ENCODE measurements at places on chromosomes 5 and 9.

- no peaks in the 10 kb centered on the region for H3K4me1 ChIP-seq
- H3K4me3 ChIP-seq, result no peak overlapping the region
- no peak for DNase-seq
- H3K36me3 ChIP-seq, result no peaks in the 10 kb centered on the region
- H3K27me3 ChIP-seq, result no peaks in the 10 kb centered on the region
- H3K27ac ChIP-seq, result no peak overlapping the region
Observed at GRCh38 chr5:137335493-137335892, 163.6 kb downstream of the SPOCK1 start.

DNA sequence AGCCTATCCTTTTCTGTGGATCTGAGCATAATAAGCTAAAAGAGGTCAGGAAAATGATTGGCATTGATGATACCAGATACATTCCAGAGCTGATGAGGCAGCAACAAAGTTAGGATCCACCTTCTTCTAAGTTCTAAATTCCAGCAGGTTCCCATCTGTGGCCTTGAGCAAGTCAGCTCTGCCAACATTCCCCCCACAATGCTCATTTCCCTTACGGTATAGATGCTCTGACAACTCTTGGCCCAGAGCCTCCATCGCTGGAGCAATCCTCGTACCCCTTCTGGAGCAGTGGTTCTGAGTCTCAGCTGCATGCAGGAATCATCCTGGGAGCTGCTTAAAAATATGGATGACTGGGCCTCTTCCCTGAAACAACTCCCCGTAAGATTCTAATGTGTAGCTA lies 78.1 kb downstream of the MED27 start:
- no peaks in the 10 kb centered on the region for H3K27me3 ChIP-seq
- H3K4me3 ChIP-seq, result no peak overlapping the region
- H3K4me1 ChIP-seq, result peaks cover 7% of the 10 kb centered on the region

- H3K4me1 ChIP-seq, result no peaks in the 10 kb centered on the region
- no peaks in the 10 kb centered on the region for H3K27me3 ChIP-seq
- no peak for DNase-seq
- no peak overlapping the region for H3K4me3 ChIP-seq
- H3K27ac ChIP-seq, result no peak overlapping the region
Observed at GRCh38 chr5:150142959-150143349, 12.7 kb downstream of the PDGFRB start.

- H3K4me3 ChIP-seq, result no peak overlapping the region
- no peaks in the 10 kb centered on the region for H3K27me3 ChIP-seq
- H3K36me3 ChIP-seq, result no peaks in the 10 kb centered on the region
- H3K27ac ChIP-seq, result no peak overlapping the region
Observed at GRCh38 chr5:67081261-67081660, 115.3 kb downstream of the CD180 start.

GRCh38 chr9:19934301-19934871 lies 145.5 kb upstream of the SLC24A2 start:
- H3K4me3 ChIP-seq, result peak overlapping the region; percentile 52
- no peaks in the 10 kb centered on the region for H3K4me1 ChIP-seq
- no peaks in the 10 kb centered on the region for H3K27me3 ChIP-seq
- H3K36me3 ChIP-seq, result no peaks in the 10 kb centered on the region
- H3K27ac ChIP-seq, result no peak overlapping the region

GRCh38 chr5:31477971-31478370 lies 53.9 kb downstream of the DROSHA start:
- no peaks in the 10 kb centered on the region for H3K27me3 ChIP-seq
- no peak overlapping the region for H3K4me3 ChIP-seq
- no peak for DNase-seq
- H3K36me3 ChIP-seq, result no peaks in the 10 kb centered on the region
- no peak overlapping the region for H3K27ac ChIP-seq
- no peaks in the 10 kb centered on the region for H3K4me1 ChIP-seq

DNA sequence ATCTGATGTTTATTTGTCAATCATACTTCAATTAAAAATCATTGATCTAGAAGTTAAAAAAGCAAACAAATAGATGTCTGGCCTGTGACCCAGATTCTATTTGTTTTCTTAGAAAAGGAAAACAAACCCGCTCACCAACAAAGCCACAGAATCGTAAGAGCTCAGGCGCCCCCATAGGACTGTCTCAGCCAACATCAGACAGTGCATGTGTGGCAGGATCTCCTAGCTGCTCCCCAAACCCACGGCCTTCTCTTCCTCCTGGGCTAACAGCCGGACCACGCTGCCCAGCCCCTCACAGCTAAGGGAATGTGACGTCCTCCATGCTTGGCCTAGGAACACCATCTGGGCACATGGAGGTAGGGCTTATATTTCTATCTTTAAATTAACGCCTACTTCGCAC lies 19.4 kb downstream of the OR2Y1 start:
- no peak overlapping the region for H3K4me3 ChIP-seq
- no peaks in the 10 kb centered on the region for H3K27me3 ChIP-seq
- H3K36me3 ChIP-seq, result no peaks in the 10 kb centered on the region
- no peak for DNase-seq
- no peak overlapping the region for H3K27ac ChIP-seq

GRCh38 chr9:123269281-123269680 lies 895 bp upstream of the STRBP start:
- H3K4me3 ChIP-seq, result peak overlapping the region; percentile 30
- H3K27me3 ChIP-seq, result no peaks in the 10 kb centered on the region
- no peak for DNase-seq
- peak overlapping the region; percentile 78 for H3K27ac ChIP-seq
- no peaks in the 10 kb centered on the region for H3K36me3 ChIP-seq
- no peaks in the 10 kb centered on the region for H3K4me1 ChIP-seq

- DNase-seq, result no peak
- no peaks in the 10 kb centered on the region for H3K36me3 ChIP-seq
- no peak overlapping the region for H3K4me3 ChIP-seq
- H3K27me3 ChIP-seq, result no peaks in the 10 kb centered on the region
Observed at GRCh38 chr5:142065273-142065672, 43.3 kb upstream of the NDFIP1 start.

DNA sequence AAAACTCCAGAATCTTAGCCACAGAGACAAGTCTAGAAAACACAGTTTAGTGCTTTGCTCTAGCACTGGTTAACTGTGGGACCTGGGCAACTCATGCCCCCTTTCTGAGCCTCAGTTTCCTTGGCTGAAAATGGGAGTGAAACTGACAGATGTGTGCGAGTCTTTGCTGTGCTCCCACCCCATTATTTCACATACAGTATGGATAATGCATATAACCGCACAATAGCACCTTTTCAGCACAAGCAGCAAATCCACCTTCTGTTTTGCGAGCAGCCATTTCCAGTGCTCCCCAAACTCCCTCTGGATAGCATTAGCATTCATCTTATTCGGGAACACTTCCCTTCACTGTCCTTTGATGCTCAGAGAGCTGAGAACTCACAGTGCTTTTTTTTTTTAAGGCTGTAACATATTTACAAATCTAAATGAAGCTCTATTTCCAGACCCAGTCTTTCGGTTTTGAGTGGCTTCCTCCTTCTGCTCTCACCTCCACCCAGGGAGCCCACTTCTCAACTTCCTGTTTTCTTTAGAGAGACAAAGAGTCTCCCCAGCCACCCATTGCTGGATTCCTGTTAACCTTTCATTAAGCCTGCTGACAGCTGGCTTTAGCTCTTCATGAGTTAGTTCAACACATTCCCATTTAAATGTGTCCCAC lies 49.2 kb downstream of the TIMD4 start:
- DNase-seq, result no peak
- no peak overlapping the region for H3K27ac ChIP-seq
- no peaks in the 10 kb centered on the region for H3K36me3 ChIP-seq
- H3K27me3 ChIP-seq, result no peaks in the 10 kb centered on the region
- no peak overlapping the region for H3K4me3 ChIP-seq

GRCh38 chr9:134205672-134206310 lies 41.4 kb upstream of the RNU6ATAC start:
- H3K27ac ChIP-seq, result no peak overlapping the region
- no peaks in the 10 kb centered on the region for H3K36me3 ChIP-seq
- H3K27me3 ChIP-seq, result no peaks in the 10 kb centered on the region
- no peak overlapping the region for H3K4me3 ChIP-seq
- no peak for DNase-seq

GRCh38 chr5:72464071-72464470 lies 43.1 kb downstream of the ZNF366 start:
- no peaks in the 10 kb centered on the region for H3K36me3 ChIP-seq
- H3K4me3 ChIP-seq, result no peak overlapping the region
- no peak overlapping the region for H3K27ac ChIP-seq
- H3K27me3 ChIP-seq, result no peaks in the 10 kb centered on the region
- no peak for DNase-seq

DNA sequence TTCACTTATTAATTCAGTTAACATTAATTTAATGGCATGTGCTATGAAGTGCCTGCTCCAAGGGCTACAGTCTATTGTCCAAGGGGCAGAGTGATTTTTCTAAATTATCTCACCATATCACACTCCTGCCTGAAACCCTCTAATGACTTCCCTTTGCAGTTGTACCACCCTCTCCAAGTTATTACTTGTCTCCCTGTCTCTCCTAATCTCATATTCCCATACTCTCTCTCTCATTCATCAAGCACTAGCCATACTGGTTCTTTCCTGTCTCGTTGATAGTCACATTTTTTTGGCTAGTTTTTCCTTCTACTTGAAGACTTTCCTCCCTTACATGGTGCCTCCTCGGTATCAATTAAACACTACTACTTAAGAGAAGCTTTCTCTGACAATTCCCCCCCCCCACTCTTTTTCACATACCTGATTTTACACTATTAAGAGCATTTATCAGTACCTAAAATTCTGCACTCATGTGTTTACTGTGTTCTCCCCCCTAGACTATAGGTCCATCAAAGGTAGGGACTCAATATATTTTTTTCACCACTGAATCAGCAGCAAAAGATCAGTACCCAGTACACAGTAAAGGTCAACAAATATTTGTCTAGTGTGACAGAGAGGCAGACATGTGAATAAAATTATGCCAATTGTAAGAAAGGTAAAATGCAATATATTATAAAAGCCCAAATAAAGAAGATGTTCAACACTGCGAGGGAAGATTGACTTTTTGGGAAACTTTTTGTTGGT lies 19.0 kb downstream of the RICTOR start:
- DNase-seq, result no peak
- no peak overlapping the region for H3K27ac ChIP-seq

- H3K36me3 ChIP-seq, result peaks cover 7% of the 10 kb centered on the region
- H3K27ac ChIP-seq, result no peak overlapping the region
- no peak overlapping the region for H3K4me3 ChIP-seq
- DNase-seq, result no peak
- H3K4me1 ChIP-seq, result no peaks in the 10 kb centered on the region
Observed at GRCh38 chr9:109421026-109421970, 76.8 kb downstream of the PTPN3 start.

DNA sequence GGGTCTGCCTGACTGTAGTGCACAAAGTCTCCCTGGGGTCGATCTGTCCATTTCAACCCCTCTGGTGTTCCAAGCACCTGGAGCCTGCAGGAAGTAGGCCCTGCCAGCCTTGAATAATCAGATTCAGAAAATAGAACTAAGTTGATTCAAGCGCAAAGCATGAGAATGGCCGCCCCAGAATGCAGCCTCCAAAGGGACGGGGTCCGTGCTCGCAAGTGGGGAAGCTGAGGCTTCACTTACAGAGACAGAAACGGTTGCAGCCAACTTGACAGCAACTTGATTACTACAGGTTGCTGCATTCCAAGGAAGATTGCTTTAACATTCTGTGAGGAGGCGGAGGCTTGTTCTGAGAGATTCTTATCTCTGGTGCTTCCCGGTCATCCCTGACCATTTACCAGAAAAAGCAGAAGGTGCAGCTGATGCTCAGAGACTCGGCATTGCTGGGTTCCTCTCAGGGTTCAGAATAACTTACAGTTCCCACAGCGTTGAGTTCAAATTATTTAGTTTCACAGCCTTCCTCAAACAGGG lies 14.9 kb upstream of the LRRC14B start:
- no peaks in the 10 kb centered on the region for H3K27me3 ChIP-seq
- no peaks in the 10 kb centered on the region for H3K4me1 ChIP-seq
- no peak overlapping the region for H3K4me3 ChIP-seq
- H3K36me3 ChIP-seq, result no peaks in the 10 kb centered on the region
- DNase-seq, result no peak
- no peak overlapping the region for H3K27ac ChIP-seq

DNA sequence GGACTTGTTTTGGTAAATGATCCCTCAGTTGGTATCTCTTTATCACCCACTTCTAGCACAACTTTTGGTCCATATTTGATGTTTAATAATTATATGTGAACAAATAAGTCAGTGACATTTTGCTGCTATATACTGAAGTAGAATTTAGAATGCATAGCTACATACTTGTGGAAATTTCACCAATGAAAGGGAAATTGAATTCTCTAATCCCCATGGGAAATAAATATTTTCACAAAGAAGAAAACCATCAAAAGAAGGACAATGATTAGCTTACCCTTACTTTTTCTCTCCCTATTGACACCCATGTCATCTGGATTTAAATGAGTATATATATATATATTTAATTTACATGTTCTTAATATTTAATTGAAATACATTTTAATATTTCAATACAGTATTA lies 94.3 kb upstream of the DAB2 start:
- no peak overlapping the region for H3K27ac ChIP-seq
- DNase-seq, result no peak
- H3K4me1 ChIP-seq, result no peaks in the 10 kb centered on the region
- no peaks in the 10 kb centered on the region for H3K36me3 ChIP-seq
- no peaks in the 10 kb centered on the region for H3K27me3 ChIP-seq
- H3K4me3 ChIP-seq, result no peak overlapping the region

DNA sequence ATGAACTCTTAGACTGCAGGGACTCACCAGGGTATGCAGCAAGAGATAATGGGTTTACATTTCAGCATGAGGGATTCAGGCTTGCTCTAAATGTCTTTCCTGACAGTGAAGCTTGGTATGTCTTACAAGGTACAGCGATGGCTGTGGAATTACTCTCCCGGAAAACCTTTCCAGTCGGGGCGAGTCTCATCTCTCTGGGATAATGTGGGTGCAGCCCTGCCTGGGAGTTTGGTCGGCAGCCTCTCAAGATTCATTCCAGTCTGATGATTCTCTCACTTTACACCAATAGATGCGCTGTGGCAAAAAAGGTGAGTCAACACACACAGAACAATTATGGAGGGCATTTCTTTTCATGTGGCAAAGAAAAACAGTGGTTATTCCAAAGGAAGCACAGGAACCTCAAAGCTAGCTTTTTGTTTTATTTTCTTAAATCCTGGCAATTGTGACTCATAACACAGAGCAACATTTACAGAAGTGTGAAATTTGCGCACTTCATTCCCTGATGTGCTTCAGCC lies 190.3 kb downstream of the DCP2 start:
- no peaks in the 10 kb centered on the region for H3K4me1 ChIP-seq
- no peak overlapping the region for H3K27ac ChIP-seq
- H3K27me3 ChIP-seq, result no peaks in the 10 kb centered on the region
- no peak for DNase-seq
- H3K4me3 ChIP-seq, result no peak overlapping the region

GRCh38 chr9:114570742-114571141 lies 16.8 kb upstream of the ATP6V1G1 start:
- H3K4me1 ChIP-seq, result no peaks in the 10 kb centered on the region
- H3K4me3 ChIP-seq, result no peak overlapping the region
- no peak overlapping the region for H3K27ac ChIP-seq
- no peaks in the 10 kb centered on the region for H3K36me3 ChIP-seq
- H3K27me3 ChIP-seq, result no peaks in the 10 kb centered on the region

DNA sequence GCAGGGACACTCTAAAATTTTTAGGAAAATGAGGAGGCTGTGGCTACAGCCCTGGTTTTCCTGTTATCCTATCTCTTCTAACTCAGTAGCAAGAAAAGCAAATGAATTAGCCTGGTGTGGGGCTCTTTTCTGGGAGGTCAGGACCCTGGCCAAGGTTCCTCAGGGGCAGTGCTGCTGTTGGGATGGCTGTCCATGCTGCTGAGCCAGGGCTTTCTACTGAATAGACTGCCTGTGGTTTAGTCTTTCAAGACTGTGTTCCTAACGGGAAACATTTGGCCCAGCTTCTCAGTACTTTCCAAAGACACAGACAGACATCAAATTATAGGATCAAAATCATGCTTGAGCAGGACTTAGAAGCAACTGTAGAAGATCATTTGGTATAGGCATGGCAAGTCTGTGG lies 18.1 kb downstream of the TNC start:
- peaks cover 11% of the 10 kb centered on the region for H3K4me1 ChIP-seq
- no peaks in the 10 kb centered on the region for H3K36me3 ChIP-seq
- H3K27me3 ChIP-seq, result no peaks in the 10 kb centered on the region
- no peak for DNase-seq
- no peak overlapping the region for H3K27ac ChIP-seq

All from pancreas (tissue), 10 donors.